Activated CD4-positive, alpha-beta T cell treated with anti-CD3 and anti-CD28 coated beads, Interleukin-2, amount 10 ng/mL, durations not matched to agents 7 days and 5 days (primary cell): ENCODE measurements at places on chromosomes 12 and 14. TPM values are rescaled to one million over a fixed set of nuclear protein-coding genes. Genes with fewer than 3 reads are reported as not detected.

DNA sequence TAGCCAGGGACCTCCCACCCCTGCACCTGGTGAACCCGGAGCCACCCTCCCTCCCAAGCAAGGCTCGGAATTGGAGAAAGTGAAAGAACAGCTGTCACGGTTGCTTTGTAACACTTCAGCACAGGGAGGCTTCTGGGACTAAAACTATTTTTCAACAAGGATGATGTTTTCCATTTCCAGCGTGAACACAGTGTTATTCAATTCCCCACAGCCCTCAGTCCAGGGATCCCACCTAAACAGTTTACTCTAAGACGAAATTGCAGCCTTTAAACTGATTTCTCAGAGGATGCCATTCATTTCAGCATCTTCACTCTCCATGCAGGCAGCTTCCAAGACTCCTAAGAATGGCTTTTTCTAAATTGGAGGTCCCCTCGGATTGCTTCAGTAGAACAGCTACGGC lies 229.2 kb downstream of the SLC15A4 start:
- no peak for DNase-seq

GRCh38 chr14:22105006-22105623 lies 431.5 kb upstream of the OR4E1 start:
- no peak for DNase-seq

- no peak for DNase-seq
Measured at GRCh38 chr14:69105326-69105725, 47.6 kb downstream of the DCAF5 start.

GRCh38 chr12:69985656-69986055 lies 160.6 kb downstream of the MYRFL start:
- peak; percentile 11 for DNase-seq

DNA sequence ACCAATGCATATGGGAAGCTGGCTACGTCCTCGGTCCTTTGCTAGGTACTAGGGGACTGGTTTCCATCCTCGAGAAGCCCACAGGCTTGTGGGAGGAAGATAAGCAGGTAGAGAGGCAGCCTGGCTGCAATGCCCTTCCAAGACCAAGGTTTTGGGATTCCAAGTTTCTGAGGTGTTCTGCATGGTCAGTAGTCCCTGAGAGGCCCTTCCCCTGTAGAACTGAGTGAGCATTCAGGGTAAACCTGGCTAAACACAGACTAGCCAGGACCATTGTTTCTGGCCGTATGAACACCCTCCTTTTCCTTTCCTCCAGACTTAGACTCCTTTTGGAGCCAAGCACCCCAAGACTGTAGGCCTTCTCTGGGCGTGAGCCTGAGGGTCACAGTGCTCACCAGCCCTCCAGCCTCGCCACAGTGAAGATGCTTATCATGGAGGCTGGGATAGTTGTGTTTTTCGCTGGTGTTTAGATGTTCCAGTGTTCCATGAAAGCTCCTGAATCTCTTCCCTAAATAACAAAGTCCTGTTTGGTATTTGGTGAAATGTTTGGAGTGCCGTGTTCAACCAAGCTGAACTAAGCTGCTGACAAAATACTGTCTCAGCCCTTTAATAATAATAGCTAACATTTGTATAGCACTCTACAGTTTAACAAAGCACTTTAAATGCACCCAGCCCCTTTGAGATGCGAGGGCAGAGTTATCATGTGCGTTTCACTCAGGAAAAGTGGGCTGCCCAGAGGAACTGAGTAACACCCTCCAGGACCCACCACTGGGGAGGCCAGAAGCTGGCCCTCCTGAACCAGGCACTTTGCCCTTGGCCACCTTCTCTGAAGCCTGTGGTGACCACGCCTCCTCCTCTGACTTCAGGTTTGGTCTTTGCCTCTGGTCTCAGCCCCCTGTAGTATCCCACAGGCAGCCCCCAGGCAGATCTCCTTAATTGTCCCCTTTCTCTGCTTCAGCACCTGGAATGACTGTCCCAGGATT lies 284.5 kb downstream of the CACNA1C start:
- no peak for DNase-seq

The PRPH gene
- not detected for total RNA-seq

DNA sequence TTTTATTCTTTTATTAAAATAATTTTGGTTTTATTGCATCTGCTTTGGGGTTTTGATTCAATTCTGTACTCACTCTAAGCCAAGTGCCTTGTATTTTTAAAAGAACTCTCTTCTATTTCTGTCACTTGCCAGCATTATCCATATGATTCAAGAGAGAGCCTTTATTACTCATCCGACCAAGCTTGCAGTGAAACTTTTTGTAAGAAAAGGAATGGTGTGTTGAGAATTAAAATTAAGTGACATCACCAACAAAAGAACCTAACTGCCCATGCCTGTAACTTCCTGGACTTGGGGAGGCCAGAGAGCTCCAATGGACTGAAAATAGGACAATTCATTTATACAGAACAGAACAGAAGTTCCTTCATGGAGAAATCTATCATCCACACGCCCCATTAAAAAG lies 52.1 kb downstream of the GALNT4 start:
- no peak for DNase-seq

DNA sequence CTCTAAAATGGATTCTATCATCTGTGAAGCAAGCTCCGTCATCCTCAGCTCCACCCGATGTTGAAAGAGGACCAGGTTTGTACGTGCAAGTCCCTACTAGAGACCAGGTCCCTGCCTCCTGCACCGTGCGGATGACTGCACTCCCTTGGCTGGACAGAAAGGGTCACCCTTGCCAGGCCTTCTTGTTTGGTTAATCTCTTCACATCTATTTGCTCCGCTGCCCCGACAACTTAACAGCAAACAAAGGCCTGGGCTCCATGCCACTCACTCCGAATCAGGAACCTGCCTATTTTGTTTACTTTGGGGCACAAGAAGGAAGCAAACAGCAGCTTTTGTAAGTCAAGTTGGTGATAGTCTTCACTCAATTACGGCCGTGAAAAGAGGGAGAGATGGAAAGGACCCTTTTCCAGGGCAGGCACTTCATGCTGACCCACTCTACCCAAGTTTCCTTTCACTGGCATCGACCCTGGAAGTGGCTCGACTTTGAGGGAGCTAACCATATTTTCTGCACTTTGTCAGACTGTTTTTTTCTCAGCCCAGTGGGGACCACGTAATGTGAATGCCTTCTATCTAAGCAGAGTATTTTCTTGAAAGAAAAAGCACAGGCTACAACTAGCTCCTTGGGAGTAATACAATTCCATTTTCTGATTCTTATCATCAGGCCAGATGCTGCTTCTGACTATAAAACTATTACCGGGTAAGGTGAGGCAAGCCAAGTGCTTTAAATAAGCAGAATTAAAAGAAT lies 202.6 kb downstream of the FOXN3 start:
- no peak for DNase-seq

DNA sequence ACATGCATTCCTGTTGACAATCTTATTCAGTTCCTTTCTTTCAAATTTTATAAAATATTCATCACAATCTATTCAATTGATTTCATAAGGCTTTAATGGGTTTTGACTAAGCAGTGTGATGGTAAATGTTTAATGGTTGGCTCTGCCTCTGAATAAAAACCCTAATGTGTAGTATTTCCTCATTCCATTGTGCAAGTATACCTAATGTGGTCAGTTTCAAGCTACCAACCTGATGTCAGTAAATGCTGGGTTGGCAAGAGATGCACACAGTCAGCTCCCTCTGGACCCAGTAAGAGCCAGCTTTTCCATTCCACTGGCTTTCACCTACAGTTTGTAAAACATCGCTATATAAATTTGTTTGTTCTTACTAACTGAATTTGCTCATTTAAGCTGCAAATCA lies 53.9 kb downstream of the METTL25 start:
- DNase-seq, result no peak

DNA sequence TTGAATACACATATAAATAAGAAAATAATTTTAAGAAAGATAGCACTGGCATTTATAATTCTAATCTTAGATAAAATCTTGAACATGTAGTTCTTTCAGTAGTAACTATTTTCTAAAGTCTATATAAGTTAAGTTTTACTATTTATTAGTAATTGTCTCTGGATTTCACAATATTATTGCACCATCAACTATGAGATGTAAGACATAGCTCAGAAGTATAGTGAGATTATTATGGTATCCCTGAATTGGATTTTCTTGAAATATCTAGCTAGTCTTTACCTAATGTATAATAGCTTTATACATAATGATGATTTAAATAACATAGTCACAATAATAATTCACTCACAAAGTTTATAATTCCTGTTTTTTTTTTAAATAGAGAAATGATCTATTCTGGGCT lies 6.7 kb downstream of the CLEC12A start:
- DNase-seq, result no peak

- no peak for DNase-seq
Measured at GRCh38 chr14:103562179-103562428, 353 bp downstream of the BAG5 start.

The ORAI1 gene
- total RNA-seq, result 70.8 TPM

DNA sequence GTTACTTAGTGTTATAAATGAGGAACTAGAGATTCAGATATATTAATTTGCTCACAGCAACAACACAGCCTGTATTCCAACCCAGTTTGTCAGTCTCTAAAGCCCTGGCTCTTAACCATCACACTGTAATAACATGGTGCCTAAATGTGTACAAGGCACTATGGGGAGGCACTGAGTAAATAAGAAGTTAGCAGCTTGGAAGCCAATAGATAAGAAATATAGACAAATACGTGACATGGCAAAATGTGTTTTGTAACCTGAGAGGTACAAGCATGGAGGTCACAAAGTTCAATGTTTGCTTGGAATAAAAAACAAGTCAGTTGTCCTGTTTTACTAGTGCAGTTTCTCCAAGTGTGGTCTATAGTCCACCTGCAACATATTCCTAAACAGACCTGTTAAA lies 16.3 kb upstream of the SLCO1A2 start:
- DNase-seq, result no peak

The CCDC175 gene
- not detected for total RNA-seq

DNA sequence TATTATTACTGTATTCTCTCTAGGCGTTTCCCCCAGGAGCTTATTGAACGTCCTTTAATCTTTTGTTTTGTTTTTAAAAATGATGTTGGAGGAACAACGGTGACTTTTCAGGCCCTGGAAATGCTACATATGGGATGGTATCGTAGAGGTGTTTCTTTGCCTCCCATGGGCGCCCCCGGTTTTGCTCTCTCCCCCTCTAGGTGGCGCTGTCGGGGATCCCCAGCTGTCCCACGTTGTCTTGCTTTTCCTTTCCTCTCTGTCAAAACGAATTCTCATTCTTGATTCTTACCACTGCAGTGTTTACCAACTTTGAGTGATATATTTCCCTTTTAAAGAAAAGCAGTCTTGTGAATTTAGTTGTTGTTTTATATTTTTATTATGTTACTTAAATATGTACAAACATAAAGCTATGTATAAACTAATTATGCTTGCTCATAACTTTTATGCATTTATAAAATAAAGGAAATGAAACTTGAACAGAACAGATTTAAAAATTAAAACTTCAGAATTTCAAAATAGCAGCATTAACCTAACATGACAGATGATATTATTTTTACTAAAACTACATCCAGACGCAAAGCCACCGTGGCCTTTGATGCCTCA lies 171.9 kb downstream of the RGS6 start:
- DNase-seq, result peak; percentile 39

DNA sequence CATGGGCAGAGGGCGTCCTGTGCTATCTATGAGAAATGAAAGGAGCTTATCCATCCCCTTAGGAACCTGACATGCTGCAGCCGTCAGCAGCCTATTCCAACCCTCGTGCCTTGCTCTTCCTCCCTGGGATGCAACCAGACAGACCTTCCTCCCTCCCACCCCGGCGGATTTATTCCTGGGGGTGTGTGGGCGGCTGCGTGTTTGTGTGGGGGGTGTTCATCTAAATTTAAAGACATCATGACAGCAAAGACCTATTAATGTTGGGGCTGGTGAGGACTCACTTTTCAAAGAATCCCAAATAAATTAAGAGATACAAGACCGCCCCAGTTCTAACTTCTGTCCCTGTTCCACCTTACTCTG lies 52.0 kb downstream of the WSCD2 start:
- DNase-seq, result no peak

- DNase-seq, result peak; percentile 54
Measured at GRCh38 chr12:6700646-6701051, at the start of gene PIANP. Gene PIANP (minus strand): TSS chr12:6700815. CDS start chr12:6698061, 2,754 bp downstream.

The PMCH gene
- not detected for total RNA-seq

DNA sequence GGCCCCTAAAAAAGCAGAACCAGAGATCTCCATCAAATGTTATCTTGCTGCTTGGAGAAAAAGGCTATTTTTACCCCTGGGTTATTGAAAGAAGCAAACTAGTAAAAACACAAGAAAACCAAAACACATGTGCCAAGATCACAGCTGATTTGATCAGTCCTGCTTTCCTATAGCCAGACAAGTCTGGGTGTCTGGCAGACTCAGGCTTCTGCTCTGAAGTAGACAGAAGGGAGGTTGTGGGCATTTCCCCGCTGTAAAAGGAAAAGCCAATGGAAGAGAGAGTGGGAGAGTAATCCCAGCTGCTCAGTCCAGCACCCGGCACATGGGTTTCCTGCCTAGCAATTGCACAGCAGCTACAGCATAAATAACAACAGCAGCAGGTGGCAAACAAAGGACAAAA lies 177.9 kb downstream of the PHLDA1 start:
- no peak for DNase-seq

DNA sequence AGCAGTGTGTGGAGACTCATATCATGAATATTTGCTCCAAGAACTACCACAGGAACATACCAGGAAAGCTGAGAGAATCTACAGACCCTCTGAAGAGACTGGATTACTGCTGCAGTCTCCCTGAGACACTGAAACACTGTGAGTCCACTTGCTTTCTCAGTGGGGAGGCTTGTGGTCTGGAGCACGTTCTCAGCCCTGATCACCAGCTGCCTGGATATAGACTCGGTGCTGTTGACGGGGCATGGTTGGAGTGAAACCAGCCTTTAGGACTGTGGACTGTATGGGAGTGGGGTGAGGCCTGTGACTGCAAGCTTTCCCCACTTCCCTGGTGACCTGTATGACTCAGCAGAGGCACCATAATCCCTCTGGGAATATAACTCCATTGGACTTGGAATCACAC lies 525.8 kb upstream of the FBXO33 start:
- no peak for DNase-seq

DNA sequence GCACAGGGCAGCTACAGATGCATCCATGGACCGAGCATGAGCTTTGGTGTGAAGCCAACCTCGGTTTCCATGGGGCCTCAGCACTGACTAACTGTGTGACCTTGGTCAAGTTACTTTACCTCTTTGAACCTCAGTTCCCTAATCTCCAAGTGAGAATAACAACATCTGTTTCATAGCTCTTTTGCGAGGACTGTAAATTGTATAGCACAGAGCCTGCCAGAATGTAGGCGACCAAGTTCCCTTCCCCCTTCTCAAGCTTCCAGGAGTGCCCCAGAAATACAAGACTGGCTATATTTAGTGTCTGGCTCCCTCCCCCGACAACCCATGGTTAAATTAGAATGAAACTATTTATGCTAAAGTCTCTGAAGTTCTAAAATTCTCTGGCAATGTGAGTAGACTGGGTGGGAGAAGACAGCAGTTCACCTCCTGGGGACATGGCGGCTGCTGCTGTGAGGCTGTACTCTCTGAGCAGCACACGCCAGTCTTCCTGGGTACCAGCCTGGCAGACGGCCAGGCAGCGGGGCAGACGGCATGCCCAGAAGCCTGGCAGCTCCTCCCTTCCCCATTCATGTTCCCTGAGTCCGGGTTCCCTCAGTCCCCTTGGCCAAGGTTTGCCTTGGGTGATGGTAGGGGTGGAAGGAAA lies 22.0 kb upstream of the TMED10 start:
- DNase-seq, result no peak

GRCh38 chr14:75464626-75465025 lies 36.8 kb downstream of the JDP2 start:
- DNase-seq, result no peak

- DNase-seq, result peak; percentile 49
Measured at GRCh38 chr12:32134101-32134888, 27.6 kb downstream of the BICD1 start.
